ENCODE measurements at places on chromosomes 7 and 10. TPM values are rescaled to one million over a fixed set of nuclear protein-coding genes. Genes with fewer than 3 reads are reported as not detected.

DNA sequence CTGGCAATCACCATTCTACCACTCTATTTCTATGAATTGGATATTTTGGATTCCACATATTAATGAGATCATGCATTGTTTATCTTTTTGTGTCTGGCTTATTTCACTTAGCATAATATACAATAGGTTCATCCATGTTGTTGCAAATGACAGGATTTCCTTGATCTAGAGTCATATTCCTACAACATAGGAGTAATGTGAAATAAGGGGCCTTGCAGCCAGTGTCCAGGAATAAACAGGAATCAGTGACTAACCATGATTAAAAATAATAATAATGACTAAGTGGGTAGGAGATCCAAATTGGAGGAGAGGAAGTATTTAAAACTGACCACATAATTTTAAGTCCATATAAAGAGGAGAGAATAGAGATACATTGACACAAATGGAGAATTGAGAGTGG, 49.9 kb downstream of the SCIN start:
- DNase-seq, result no peak
- no peaks in the 10 kb centered on the region for H3K4me1 ChIP-seq
- H3K27me3 ChIP-seq, result no peaks in the 10 kb centered on the region
- no peak overlapping the region for H3K27ac ChIP-seq
- H3K36me3 ChIP-seq, result no peaks in the 10 kb centered on the region
- no peak overlapping the region for H3K4me3 ChIP-seq

The DNAJB12 gene
- total RNA-seq, result 46.4 TPM

DNA sequence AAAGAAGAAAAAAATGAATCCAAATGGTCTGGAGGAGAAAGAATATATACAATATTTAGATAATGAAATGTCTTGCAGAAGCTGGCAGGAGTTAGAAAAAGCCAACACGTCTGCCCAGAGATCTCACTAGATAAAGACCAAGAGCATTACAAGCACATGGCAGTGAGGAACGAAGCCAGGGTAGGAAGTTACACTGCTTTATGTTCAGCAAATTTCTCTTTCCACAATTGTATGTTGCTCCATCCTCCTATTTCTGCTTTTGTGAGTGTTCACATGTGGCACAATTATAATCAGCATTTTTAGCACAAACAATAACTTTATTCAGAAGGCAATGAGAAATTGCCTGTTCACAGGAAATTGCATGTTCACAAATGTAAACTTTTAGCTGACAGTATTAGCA, 53.7 kb downstream of the LRRC17 start:
- DNase-seq, result no peak
- H3K4me1 ChIP-seq, result no peaks in the 10 kb centered on the region
- no peaks in the 10 kb centered on the region for H3K36me3 ChIP-seq
- no peak overlapping the region for H3K4me3 ChIP-seq

- DNase-seq, result no peak
- no peak overlapping the region for H3K4me3 ChIP-seq
- no peaks in the 10 kb centered on the region for H3K27me3 ChIP-seq
- no peaks in the 10 kb centered on the region for H3K4me1 ChIP-seq
- no peak overlapping the region for H3K27ac ChIP-seq
- H3K36me3 ChIP-seq, result no peaks in the 10 kb centered on the region
Measured at GRCh38 chr7:11300241-11300640, 326.6 kb downstream of the PHF14 start.

- no peaks in the 10 kb centered on the region for H3K4me1 ChIP-seq
- H3K36me3 ChIP-seq, result no peaks in the 10 kb centered on the region
- no peak for DNase-seq
- H3K27ac ChIP-seq, result no peak overlapping the region
Measured at GRCh38 chr7:108613147-108613948, 43.7 kb downstream of the DNAJB9 start.

Measured in ovary (tissue), 10 donors.